ENCODE measurements at places on chromosomes 3 and 15.

GRCh38 chr15:31278061-31278445, 48.6 kb upstream of the KLF13 start:
- DNase-seq: no peak

DNA sequence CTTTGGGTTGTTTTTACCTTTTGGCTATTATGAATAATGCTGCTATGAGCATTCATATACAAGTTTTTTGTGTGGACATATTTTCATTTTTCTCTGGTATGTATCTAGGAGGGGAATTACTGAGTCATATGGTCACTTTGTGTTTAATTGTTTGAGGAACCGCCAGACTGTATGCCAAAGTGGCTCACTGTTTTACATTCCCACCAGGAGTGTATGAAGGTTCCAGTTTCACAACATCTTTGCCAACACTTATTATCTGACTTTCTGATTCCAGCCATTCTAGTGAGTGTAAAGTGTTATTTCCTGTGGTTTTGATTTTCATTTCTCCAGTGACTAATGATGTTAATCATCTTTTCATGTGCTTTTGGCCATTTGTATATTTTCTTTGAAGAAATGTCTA, 51.8 kb downstream of the CMTM7 start:
- DNase-seq: no peak

GRCh38 chr3:146125951-146126350, 35.0 kb downstream of the PLOD2 start:
- DNase-seq: no peak

DNA sequence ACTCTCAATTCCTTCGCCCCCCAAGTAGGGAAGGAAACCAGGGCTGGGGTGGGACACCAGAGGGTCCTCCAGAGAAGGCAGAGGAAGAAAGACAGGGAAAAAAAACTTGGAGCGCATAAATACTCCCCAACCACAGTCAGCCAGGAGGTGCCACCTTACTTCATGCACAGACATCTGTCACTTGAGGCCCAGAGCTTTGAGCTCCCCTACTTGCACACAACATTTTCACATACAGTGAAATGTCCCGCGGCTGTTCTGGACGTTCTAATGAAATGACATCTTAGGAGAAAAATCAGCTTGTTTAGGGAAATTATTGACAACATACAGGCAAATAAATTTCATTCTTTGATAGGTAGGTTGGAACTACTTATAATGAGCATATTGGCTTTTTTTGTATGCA, 113.0 kb downstream of the LIPC start:
- DNase-seq: no peak

- DNase-seq: no peak
Measured at GRCh38 chr15:81752546-81752942, 293.3 kb downstream of the MEX3B start.
